ENCODE measurements at places on chromosomes 2 and 18. TPM values are rescaled to one million over a fixed set of nuclear protein-coding genes. Genes with fewer than 3 reads are reported as not detected.
A peak's percentile ranks its signal among the peaks of the same experiment; 100 is the strongest.

Gene ALLC
- total RNA-seq: not detected

Gene NCKAP5
- 5.5 TPM for total RNA-seq

DNA sequence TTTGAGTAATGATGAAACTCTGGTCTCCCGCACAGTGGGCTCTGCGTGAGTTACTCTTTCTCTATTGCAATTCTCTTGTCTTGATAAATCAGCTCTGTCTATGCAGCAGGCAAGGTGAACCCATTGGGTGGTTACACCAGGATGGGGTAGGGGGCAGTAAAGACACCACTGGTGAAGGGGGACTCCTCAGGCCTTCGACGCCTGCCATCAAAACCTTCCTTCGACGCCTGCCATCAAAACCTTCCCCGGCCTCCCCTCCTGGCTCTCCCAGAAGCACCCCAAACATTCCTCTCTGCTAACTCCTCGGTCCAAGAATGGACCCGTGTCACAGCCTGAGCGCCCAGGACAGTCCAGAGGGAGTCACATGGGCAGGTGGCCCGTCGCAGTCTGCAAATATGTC is 4.8 kb upstream of the STARD7 start:
- H3K4me1 ChIP-seq: no peaks in the 10 kb centered on the region
- no peak overlapping the region for H3K27ac ChIP-seq
- no peaks in the 10 kb centered on the region for H3K27me3 ChIP-seq

- no peak for DNase-seq
- no peak overlapping the region for H3K4me3 ChIP-seq
- no peaks in the 10 kb centered on the region for H3K27me3 ChIP-seq
- H3K36me3 ChIP-seq: no peaks in the 10 kb centered on the region
These were observed 65.8 kb downstream of the ANKRD62 start for GRCh38 chr18:12159446-12159845.

GRCh38 chr2:96024336-96025193 is 10.2 kb downstream of the GPAT2 start:
- peaks cover 6% of the 10 kb centered on the region for H3K4me1 ChIP-seq
- H3K4me3 ChIP-seq: no peak overlapping the region
- H3K27me3 ChIP-seq: no peaks in the 10 kb centered on the region

- no peak overlapping the region for H3K27ac ChIP-seq
- H3K4me1 ChIP-seq: peaks cover 4% of the 10 kb centered on the region
- H3K4me3 ChIP-seq: no peak overlapping the region
- H3K36me3 ChIP-seq: no peaks in the 10 kb centered on the region
- H3K27me3 ChIP-seq: no peaks in the 10 kb centered on the region
- DNase-seq: no peak
These were observed 196.3 kb upstream of the SIX3 start for GRCh38 chr2:44744961-44745892.

- H3K4me3 ChIP-seq: no peak overlapping the region
- no peaks in the 10 kb centered on the region for H3K36me3 ChIP-seq
- H3K27me3 ChIP-seq: no peaks in the 10 kb centered on the region
- no peaks in the 10 kb centered on the region for H3K4me1 ChIP-seq
- DNase-seq: no peak
These were observed 118.9 kb upstream of the TCF4 start for GRCh38 chr18:55706898-55707297.

DNA sequence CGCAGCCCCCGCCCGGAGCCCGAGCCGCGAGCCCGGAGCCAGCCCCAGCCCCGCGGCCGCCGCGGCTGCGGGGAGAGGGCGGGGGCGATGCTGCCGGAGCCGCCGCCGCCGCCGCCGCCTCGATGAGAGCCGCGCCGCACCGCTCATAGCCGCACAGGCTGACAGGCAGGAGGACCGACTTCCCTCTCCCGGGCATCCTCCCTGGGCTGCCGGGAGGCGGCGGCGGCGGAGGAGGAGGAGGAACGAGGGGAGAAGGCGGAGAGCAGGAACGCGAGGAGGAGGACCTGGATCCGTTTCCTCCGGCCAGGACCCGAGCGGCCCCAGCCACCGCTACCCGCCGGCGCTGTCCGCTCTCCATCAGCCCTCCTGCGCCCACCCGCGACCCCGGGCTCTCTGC is 370 bp downstream of the KLHL29 start:
- peak overlapping the region; percentile 78 for H3K27ac ChIP-seq
- H3K4me1 ChIP-seq: peaks cover 15% of the 10 kb centered on the region
- peaks cover 26% of the 10 kb centered on the region for H3K27me3 ChIP-seq
- H3K4me3 ChIP-seq: peak overlapping the region; percentile 71
